Endothelial cell (in vitro differentiated cells): ENCODE measurements at places on chromosomes 2 and 18. TPM values are rescaled to one million over a fixed set of nuclear protein-coding genes. Genes with fewer than 3 reads are reported as not detected.

- no peak for DNase-seq
- peaks cover 18% of the 10 kb centered on the region for H3K36me3 ChIP-seq
- no peaks in the 10 kb centered on the region for H3K27me3 ChIP-seq
- no peak overlapping the region for H3K27ac ChIP-seq
- H3K4me3 ChIP-seq: no peak overlapping the region
Measured at GRCh38 chr18:58953627-58954026, 89.0 kb downstream of the ZNF532 start.

DNA sequence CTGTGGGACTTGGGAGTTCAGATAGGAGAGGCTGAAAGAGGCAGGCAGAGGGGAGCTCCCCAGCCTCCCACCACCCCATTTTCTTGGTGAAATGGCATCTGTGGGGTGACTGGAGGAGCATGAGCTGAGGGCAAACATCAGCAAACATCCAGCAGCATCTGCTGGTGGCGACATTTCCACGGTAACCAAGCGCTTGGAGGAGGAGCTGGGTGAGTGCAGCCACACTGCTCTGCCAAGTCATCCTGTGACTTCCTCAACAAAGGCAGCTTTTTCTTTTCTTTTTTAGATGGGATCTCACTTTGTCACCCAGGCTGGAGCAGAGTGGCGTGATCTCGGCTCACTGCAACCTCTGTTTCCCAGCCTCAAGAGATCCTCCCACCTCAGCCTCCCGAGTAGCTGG is 5.6 kb downstream of the TXNL4A start:
- peaks cover 15% of the 10 kb centered on the region for H3K4me1 ChIP-seq
- no peak overlapping the region for H3K27ac ChIP-seq
- no peaks in the 10 kb centered on the region for H3K27me3 ChIP-seq
- no peak for DNase-seq

Gene MAB21L4
- not detected for total RNA-seq

DNA sequence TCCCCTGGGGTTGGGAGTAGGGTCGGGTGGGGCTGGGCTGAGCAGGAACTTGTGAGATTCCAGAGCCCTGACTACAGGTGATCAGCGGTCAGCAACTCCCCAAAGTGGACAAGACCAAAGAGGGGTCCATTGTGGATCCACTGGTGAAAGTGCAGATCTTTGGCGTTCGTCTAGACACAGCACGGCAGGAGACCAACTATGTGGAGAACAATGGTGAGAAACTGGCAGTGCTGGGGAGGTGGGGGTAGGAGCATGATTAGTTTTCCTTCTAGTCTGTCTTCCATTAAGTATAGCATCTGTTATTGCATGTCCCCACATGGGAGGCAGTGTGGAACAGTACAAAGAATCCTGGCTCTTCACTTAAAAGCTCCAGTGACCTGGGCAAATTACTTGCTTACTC is 23.7 kb downstream of the ZNF142 start:
- no peak for DNase-seq
- peaks cover 44% of the 10 kb centered on the region for H3K4me1 ChIP-seq
- peak overlapping the region; percentile 16 for H3K27ac ChIP-seq
- peaks cover 69% of the 10 kb centered on the region for H3K36me3 ChIP-seq
- peak overlapping the region; percentile 32 for H3K4me3 ChIP-seq

- no peaks in the 10 kb centered on the region for H3K4me1 ChIP-seq
- H3K27me3 ChIP-seq: no peaks in the 10 kb centered on the region
- H3K36me3 ChIP-seq: no peaks in the 10 kb centered on the region
Measured at GRCh38 chr2:111691164-111691875, 192.7 kb downstream of the ANAPC1 start.

Gene VWA3B
- total RNA-seq: not detected

- H3K4me1 ChIP-seq: peaks cover 4% of the 10 kb centered on the region
- no peaks in the 10 kb centered on the region for H3K27me3 ChIP-seq
- no peaks in the 10 kb centered on the region for H3K36me3 ChIP-seq
- H3K27ac ChIP-seq: no peak overlapping the region
Measured at GRCh38 chr18:58827886-58828285, 36.8 kb upstream of the ZNF532 start.

DNA sequence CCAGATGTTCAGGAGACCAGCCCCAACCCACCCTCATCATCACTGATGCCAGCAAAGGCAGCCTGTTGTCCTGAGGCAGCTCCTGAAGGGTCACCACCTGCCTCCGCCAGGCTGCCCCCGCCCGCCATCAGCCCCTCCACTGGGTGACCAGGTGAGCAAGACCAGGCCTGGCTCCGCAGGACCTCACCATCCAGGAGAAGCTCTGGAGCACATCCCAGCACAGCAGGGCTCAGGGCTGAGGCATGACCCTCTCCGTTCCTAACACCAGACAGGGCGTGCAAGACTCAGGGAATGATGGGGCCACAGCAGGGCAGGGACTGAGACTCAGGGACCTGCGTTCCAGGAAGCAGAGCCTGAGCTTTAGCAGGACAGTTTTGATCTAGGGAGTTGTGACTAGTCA is 218.8 kb upstream of the RAB6C start:
- DNase-seq: no peak
- H3K27me3 ChIP-seq: peaks cover 5% of the 10 kb centered on the region

Gene KLHL41
- total RNA-seq: 0.10 TPM

- H3K27ac ChIP-seq: no peak overlapping the region
- DNase-seq: no peak
- no peak overlapping the region for H3K4me3 ChIP-seq
- no peaks in the 10 kb centered on the region for H3K4me1 ChIP-seq
Measured at GRCh38 chr18:80231151-80231550, 16.2 kb downstream of the PARD6G start.

GRCh38 chr18:2723207-2723606 is 67.7 kb downstream of the SMCHD1 start:
- H3K27me3 ChIP-seq: no peaks in the 10 kb centered on the region
- no peak overlapping the region for H3K4me3 ChIP-seq
- H3K27ac ChIP-seq: peak overlapping the region; percentile 3

- no peaks in the 10 kb centered on the region for H3K36me3 ChIP-seq
- H3K4me3 ChIP-seq: peak overlapping the region; percentile 70
- peak; percentile 68 for DNase-seq
- peaks cover 24% of the 10 kb centered on the region for H3K4me1 ChIP-seq
- peaks cover 28% of the 10 kb centered on the region for H3K27me3 ChIP-seq
Measured at GRCh38 chr2:216694082-216694825, 1.1 kb downstream of the IGFBP5 start.
